ENCODE measurements at places on chromosomes 5 and 9. TPM values are rescaled to one million over a fixed set of nuclear protein-coding genes. Genes with fewer than 3 reads are reported as not detected.

GRCh38 chr5:147403651-147404640 lies 105.9 kb downstream of the DPYSL3 start:
- peak; percentile 86 for DNase-seq

- no peak for DNase-seq
These were observed 63.1 kb downstream of the GNAQ start for GRCh38 chr9:77968506-77968905.

- DNase-seq = no peak
These were observed 132.3 kb downstream of the SUSD1 start for GRCh38 chr9:112042769-112043168.

- no peak for DNase-seq
These were observed 51.2 kb downstream of the ADAMTS19 start for GRCh38 chr5:129511291-129511690.

DNA sequence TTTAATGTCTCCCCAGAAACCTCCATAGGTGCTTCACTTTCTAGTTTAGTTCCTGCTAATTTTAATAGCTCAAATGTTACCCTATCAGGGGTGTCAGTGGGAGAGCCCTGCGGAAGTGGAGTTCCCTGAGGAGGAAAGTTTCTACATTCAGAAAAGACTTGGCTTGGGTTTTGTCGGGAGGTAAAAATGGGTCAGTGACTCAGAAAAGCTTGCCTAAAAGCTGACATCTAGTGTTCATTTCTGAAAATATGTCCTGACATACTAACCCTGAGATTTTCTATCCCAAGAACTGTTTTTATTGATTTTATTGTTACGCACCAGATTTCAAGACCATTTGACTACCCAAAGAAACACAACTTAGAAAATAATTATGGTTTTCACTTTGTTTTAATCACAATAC lies 40.9 kb upstream of the GLDC start:
- DNase-seq = peak; percentile 48

- DNase-seq = no peak
These were observed 12.3 kb downstream of the CCNH start for GRCh38 chr5:87400305-87400899.

GRCh38 chr9:121282277-121283079 lies 14.5 kb downstream of the GSN start:
- no peak for DNase-seq

- no peak for DNase-seq
These were observed 65.8 kb upstream of the NFIL3 start for GRCh38 chr9:91489361-91489899.

GRCh38 chr9:87068177-87068840 lies 121.0 kb upstream of the GAS1 start:
- no peak for DNase-seq

- no peak for DNase-seq
These were observed 111.8 kb upstream of the APC start for GRCh38 chr5:112625689-112626438.

ACSL6 gene
- 5.5 TPM for total RNA-seq

FABP6 gene
- 8.0 TPM for total RNA-seq

IL33 gene
- 8.2 TPM for total RNA-seq

CDX1 gene
- total RNA-seq = not detected
